GM23338 (cell line): ENCODE measurements at places on chromosomes 7 and 10. TPM values are rescaled to one million over a fixed set of nuclear protein-coding genes. Genes with fewer than 3 reads are reported as not detected.

The SPDYE9 gene
- 0.78 and 1.1 TPM in 2 replicates for polyA plus RNA-seq

The BEND7 gene
- polyA plus RNA-seq: 3.1 and 3.7 TPM in 2 replicates

The TMEM184A gene
- 0.03 and 0.18 TPM in 2 replicates for polyA plus RNA-seq

The GUSB gene
- 33.6 and 37.4 TPM in 2 replicates for polyA plus RNA-seq

The OR6B1 gene
- polyA plus RNA-seq: not detected in 2 replicates

The HECW1 gene
- 6.1 and 11.0 TPM in 2 replicates for polyA plus RNA-seq

The KIAA1217 gene
- polyA plus RNA-seq: 6.0 and 6.4 TPM in 2 replicates

The HUS1 gene
- polyA plus RNA-seq: 12.9 and 14.9 TPM in 2 replicates
